ENCODE measurements at places on chromosomes 7 and 10.

DNA sequence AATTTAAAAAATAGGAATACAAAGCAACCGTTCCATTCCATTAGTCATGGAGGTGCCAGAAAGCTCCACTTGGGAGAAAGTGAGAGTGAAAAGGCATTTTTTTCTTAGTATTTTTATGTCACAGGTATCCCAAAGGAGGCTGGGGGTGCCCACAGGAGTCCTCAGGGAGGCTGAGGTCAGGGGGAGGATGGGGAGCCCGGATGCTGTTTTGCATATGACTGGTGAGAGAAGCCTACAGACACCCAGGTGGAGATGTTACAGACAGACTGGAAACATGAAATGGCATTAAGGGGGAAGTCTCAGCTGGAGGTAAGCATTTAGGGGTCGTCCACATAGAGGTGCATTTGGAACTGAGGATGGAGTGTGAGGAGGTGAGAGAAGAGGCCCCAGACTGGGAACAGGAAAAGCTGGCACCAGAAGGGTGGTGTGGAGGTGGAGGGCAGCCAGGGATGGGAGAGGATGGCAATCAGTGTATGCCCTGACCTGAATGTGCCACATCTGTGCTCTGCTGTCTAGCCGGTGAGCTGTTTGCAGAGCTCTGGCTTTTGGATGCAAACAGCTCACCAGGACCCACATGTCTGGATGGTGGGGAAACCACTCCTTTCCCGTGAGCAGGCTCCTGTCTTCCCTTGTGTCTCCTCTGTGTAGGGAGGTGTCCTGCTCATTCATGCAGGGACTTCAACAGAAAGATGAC lies 101.1 kb downstream of the RAMP3 start:
- no peak for DNase-seq

- DNase-seq = peak; percentile 11
Observed at GRCh38 chr10:43138757-43139241, 554 bp downstream of the CSGALNACT2 start.

GRCh38 chr7:71752171-71752935 lies 620.4 kb downstream of the GALNT17 start:
- no peak for DNase-seq

GRCh38 chr7:16223963-16224707 lies 197.2 kb downstream of the CRPPA start:
- no peak for DNase-seq

DNA sequence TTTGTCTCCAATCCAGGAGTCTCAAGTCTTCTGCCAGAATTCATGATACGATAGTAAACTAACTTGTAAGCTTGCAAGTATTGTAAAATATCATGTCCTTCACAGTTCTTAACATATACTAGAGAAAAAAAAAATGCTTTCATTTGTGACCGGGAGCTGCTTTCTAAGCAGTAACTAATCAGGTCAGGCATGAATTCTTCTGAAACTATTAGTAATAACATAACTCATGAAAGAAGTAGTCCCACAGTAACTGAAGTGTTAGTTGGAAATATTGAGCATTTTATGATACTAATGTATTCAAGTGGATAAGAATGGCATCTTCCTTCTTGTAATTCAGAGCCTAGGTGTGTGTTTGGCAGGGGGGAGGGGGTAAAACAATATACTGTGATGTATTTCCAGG lies 665.6 kb downstream of the DNAJB9 start:
- DNase-seq = no peak

- peak; percentile 85 for DNase-seq
Observed at GRCh38 chr7:17530244-17530643, 231.8 kb downstream of the AHR start.

GRCh38 chr7:70193514-70193913 lies 595.2 kb downstream of the AUTS2 start:
- DNase-seq = no peak

Measured in non-pigmented ciliary epithelial cell (primary cell).